ENCODE measurements at places on chromosomes 2 and 18.

DNA sequence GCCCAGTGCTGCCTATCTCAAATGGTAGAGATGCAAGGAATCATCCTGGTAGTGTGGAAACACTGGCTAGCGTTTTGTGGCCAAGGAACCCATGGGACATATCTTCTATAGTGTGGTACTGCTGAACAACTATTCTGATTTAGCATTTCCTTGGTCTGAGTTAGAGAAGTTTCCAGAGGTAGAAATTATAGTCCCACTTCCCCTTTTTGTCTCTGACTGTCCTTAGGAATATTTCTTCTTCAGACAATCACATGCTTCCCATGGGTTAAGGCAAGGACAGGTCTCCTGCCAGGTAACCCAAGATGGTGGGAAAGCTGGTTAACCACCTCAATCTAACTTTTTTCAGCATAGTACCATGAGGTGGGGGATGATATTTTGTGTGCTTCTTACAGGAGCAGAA, 729.5 kb upstream of the LRRTM4 start:
- no peak for DNase-seq

DNA sequence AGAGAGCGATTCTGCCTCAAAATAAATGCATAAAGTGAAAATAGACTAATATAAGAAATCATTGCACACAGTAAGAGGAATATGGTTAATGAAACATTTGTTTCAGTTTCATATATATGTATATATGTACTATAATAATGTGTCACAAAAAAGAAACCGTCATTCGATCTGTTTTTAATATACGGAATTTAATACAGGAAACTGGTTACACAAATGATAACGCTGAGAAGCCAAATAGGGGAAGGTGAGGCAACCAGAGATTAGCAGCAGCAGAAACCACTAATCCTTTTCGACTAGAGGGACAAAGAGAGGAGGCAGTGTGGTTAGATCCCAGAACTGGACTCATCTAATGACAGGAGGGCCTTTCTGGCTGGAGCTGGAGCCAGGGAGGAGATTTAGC, 64.2 kb upstream of the GREB1L start:
- DNase-seq = no peak

- no peak for DNase-seq
Observed at GRCh38 chr2:24658531-24659202, 134.5 kb downstream of the PTRHD1 start.

GRCh38 chr2:21650569-21650968, 526.8 kb downstream of the TDRD15 start:
- no peak for DNase-seq

GRCh38 chr2:232449964-232450363, 6.0 kb upstream of the ALPI start:
- DNase-seq = no peak

DNA sequence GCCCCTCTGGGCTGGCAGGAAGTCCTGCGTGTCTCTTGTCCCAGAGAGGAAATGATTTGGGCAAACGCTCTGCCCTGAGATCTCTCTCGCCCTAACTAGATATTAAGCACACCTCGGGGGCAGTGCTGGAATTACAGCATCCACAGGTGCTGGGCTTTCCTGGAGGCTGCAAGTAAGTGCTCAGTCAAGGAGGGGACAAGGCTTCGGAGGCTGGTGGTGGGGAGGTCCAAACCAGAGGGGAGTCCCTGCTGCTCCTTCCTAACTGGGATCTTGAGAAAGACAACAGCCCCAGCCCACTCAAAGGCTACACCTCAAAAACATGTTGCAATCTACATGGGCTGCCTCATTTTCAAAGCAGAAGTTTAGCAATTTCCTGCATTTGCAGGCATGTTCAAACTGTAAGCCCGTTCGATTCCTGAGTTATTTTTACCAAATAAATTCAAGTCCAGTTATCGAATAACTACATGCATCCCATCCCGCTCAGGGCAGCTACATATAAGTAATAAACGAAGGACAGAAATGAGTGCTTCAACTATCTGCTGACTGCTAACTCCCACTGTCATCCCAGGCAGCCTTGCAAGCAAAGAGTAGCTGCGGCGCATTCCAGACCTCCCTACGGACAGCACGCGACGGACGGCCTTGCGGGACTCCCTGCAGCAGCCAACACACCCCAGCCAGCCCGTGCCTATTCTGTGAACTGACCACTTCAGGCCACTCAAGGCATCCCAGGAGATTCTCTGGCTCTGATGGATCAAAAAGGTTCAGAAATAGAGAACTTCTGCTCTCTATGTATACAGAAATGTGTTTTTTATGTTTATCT, 27.5 kb downstream of the ZNF516 start:
- DNase-seq = no peak

DNA sequence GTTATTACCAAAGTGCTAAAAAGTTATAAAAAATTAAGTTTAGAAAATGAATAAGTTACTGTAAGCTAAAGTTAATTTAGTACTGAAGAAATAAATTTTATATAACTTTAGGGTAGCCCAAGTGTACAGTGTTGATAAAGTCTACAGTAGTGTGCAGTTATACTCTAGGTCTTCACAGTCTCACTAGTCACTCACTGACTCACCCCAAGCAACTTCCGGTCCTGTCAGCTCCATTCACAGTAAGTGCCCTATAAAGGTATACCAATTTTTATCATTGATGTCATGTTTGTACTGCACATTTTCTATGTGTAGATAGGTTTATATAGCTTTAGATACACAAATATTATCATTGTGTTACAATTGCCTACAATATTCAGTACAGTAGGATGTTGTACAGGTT, 518.3 kb upstream of the PIK3C3 start:
- DNase-seq = no peak

DNA sequence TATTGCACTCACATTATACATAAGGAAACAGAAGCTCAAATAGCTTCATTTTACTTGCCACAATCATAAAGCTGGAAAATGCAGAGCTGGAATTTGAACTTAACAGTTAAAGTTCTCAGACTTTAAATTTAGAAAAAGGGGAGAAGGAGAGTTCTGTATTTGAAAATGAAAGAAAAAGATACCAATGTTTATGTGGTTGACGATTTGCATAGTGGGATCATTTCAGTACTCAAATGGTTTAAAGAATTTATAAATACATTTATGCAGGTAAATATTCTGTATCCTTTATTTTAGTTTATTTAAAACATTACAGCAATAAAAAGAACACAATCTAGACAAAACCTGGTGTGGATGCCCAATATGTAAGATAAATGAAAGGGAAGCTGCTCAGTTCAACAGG, 25.5 kb upstream of the STAT4 start:
- DNase-seq = no peak

DNA sequence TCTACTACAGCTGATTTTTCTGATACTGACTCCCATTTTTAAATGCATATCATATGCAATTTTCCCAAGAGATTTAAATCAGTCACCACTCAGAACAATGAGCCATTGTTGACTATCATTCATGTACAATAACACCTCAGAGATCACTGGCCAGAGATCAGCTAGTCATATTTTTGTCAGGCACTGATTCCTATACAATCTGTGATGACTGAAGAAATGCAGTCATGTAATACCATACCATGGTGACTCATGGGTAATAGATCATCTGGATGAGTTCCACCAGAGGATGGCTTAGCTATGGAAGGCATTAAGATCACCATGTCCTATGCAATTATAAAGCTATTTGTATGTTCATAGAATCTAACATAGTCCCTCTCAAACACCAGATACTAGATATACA, 285.7 kb upstream of the DCC start:
- no peak for DNase-seq

GRCh38 chr2:113124181-113124961, 3.0 kb upstream of the IL1RN start:
- peak; percentile 38 for DNase-seq

GRCh38 chr2:235723811-235724465, 230.1 kb downstream of the AGAP1 start:
- no peak for DNase-seq

DNA sequence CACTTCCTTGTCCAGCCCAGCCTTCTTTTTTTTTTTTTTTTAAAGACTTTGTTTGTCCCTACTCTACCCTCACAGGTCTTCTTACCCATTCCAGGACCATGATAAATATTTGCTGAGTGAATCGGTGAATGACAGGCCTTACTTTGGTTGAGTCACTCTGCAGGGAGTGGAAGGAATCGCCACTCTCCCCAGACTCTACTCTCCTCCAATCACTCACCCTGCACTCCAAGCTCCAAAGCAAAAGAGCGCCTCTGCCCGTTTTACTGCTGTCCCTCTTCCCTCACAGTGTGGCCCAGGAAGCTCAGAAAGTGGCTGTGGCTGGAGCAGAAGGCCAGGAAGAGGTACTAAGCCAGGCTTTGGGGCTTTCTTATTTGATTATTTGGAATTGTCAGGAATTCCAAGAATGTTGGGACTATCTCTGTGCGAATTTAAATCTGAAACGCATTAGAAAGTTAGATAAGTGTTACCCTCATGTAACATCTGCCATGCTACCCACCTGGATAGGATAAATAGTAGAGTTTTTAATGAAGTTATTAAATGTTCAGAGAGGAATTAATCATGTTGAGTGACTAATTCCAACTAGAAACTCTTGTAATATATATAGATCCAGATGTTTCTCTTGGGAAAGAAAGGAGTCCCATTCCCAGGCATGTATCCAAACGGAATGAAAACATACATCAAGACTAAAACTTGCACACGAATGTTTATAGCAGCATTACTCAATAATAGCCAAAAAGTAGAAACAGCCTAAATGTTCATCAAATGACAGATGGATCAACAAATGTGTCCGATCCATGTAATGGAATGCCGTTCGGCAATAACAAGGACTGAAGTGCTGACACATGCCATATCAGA, 43.0 kb upstream of the CHMP1B start:
- DNase-seq = no peak

DNA sequence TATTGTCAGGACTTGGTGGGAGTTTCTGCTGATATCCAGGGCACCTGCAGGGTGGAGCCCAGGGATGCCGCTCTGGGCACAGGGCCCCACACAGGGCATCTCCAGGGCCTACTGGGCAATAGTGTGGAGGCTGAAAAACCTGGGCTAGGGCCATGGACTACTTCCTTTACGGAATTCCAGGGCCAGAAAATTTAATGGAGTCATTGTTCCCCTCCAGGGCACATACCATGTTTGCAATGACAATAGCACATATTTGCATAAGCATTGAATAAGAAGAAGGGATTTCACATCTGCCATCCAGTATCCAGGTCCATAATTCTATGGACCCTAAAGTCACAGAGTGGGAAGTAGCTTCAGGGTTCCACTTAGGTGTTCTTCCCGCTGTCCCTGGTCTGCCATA, 103.8 kb upstream of the TPO start:
- DNase-seq = no peak

GRCh38 chr2:171524018-171524401, 1.7 kb downstream of the CYBRD1 start:
- DNase-seq = no peak

GRCh38 chr18:45090526-45091140, 409.9 kb downstream of the SETBP1 start:
- no peak for DNase-seq

DNA sequence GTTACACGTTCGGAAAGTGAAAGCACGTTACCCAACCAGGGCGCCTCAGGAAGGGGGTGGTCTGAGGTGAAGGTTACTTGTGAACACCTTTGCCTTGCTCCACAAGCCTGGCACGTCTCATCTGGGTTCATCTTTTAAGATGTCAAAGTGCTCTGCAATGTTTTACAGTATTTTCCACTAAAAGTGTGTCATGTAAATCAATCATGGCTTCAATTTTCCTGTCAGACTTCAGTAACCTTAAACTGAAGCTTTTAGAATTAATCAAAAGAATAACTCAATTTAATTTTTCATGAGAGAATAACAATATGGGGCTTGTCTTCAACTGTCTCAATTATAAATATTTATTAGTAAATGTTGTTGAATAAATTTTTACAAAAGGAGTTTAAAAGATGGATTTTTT, 93.3 kb upstream of the FANCL start:
- no peak for DNase-seq

DNA sequence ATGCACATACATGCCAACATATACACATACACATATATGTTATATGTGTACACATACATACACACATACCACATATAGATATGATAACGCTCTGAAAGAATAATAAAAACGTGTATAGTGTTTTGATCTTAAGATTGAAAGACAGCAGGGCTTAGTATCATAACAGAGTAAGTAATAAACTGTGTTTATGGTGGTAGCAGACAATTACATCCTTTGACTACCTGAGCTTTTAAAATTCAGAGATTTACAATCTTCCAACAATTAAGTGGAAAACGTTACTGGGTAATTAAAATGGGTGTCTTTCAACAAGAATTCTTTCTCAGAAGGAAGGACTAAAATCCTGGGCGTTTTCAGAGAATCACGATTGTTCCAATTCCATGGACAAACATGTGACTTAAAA, 552.4 kb downstream of the EPHA4 start:
- no peak for DNase-seq

DNA sequence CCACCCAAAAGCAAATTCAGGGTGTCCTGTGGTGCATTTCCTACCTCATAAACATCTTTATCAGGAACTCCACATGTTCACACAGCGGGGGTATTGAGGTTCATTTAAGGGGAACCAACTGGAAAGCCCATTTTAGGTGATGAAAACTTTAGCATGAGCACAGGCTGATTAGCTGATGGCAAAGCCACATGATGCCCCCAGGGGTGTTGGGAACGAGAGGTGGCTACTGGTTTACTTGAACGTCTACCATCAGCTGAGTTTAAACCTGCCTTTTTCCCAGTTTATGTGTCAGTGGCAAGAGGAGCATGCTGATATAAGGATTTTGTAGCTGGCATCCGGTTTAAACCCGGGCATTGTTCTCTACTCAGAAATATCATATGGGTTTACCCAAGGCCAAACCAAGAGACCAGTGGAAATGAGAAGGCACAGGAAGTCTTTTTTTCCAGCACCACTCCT, 54.5 kb upstream of the UPP2 start:
- no peak for DNase-seq

DNA sequence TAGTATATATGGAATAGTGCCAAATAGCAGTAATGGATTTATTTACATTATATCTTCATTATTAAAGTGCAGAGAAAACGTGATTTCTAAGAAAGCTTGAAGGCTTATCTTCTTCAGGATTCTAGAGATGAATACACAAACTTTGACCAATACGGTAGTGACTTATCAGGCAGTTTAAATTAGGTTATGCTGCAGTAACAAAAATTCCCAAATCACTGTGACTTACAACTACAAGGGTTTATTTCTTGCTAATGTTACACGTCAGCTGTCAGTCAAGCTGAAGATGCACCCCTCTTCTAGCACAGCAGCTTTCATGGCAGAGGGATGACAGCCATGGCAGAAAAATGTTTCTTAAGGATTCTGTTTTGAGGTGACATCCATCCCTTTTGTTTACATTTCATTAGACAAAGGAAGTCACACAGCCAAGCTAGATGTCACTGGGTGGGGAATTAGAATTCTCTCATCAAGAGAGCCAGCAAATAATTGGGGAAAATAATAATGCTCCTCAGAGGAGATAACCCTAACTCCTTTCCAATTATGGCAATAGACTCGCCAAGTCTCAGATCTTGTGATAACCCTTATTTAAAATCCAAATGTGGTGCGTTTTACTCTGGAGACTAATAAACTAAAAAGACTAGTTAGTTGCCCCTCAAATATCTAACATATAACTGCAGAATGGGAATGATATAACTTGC, 268.3 kb upstream of the CYP26B1 start:
- no peak for DNase-seq

Measured in GM12878 (cell line).